ENCODE measurements at places on chromosomes 2 and 18. TPM values are rescaled to one million over a fixed set of nuclear protein-coding genes. Genes with fewer than 3 reads are reported as not detected.

GRCh38 chr2:111148925-111149324 lies 28.2 kb downstream of the BCL2L11 start:
- DNase-seq: no peak

DNA sequence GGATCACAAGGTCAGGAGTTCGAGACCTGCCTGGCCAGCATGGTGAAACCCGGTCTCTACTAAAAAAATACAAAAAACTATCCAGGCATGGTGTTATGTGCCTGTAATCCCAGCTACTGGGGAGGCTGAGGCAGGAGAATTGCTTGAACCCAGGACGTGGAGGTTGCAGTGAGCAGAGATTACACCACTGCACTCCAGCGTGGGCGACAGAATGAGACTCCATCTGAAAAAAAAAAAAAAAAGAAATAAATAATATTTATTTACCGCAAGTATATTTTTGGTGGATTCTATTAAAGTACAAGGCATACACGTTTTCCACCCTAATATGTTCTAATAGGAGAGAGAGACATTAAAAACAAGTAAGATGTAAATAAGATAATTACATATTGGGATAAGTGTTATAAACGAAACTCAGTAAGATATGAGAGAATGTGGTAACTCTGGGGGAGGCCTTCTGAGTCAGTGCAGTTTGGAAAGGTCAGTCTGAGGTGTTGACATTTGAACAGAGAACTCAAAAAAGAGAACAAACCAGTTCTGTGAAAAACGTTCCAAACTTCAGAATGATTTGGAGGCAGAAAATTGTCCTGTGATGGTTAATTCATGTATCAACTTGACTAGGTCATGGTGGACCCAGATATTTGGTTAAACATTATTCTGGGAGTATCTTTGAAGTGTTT lies 8.8 kb upstream of the POLI start:
- DNase-seq: no peak

DNA sequence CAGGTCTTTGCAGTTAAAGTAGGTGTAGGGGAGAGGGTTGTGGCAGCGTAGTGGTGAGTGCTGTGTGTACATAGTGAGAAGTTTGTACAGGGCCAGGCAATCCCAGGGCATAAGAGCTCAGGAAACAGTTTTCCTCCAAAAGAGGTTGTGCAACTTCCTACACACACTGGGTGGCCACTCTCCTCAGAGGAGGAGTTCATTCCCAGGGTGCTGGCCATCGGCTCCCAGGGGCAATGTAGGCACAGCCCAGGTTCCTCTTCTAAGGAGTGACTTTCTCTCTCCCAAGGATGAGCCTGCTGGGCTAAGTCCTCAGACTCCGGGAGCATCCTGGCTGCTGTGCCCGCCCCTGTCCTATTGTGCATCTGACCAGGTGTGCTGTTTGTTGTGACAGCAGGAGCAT lies 3.0 kb downstream of the ACOXL start:
- no peak for DNase-seq

- no peak for DNase-seq
Observed at GRCh38 chr2:24359129-24360049, 947 bp downstream of the ITSN2 start.

GRCh38 chr2:29786361-29786760 lies 135.0 kb downstream of the ALK start:
- DNase-seq: no peak

GRCh38 chr2:128753800-128754199 lies 435.1 kb upstream of the HS6ST1 start:
- no peak for DNase-seq

DNA sequence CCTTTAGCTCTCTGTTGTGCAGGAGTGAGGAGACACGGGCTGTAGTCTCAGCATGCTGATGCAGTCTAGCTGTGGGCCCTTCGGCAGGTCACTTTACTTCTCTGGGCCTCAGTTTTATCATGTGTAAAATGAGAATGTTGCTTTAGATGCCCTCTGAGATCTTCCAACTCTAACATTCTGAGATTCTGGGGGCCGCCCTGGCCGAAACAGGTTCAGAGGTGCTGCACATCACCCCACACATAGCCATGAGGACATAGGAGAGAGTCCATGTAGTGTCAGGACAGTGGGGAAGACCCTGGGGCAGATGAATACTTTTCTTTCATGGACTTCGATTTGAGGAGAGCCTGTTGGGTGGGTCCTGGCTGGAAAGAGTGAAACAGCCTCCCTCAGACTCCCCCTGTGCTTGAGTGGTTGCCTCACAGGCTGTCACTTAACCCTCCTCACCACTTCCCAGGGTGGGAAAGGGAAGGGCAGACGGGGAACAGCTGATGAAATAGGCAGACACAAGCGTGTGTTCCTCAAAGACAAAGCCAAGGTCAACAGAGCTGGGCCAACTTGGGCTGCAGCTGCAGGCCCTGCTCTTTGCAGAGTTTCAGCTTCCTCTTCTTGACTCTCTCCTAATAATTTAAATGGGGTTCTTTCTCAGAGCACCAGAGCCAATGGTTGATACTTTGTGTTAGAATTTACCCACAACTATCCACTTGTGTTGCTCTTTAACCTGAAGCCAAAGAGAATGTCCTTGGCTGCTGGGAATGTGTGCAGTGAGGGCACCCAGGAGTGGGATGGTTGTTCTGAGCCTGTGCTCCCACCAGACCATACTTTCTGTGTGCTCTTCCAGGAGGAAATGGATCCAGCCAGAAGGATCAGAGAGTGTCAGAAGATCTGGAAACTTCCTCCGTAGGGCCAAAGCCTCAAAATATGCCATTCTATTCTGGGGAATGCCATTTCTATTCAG lies 14.7 kb upstream of the MRPL33 start:
- DNase-seq: no peak

DNA sequence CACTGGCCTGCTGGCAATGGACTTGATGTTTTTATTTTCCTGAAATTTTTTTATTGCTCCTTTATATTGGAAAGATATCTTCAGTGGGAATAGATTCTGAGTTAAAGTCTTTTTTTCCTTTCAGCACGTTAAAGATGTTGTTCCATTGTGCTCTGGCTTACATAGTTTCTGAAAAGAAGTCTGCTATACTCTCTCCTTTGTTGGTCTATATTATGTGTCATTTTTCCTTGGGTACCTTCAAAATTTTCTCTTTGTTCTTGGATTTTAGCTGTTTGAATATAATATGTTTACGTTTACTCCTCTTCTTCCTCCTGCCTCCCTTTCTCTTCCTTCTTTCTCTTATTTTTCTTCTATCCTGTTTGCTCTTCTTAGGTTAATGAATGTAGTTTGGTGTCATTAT lies 105.5 kb downstream of the CAPN13 start:
- no peak for DNase-seq

DNA sequence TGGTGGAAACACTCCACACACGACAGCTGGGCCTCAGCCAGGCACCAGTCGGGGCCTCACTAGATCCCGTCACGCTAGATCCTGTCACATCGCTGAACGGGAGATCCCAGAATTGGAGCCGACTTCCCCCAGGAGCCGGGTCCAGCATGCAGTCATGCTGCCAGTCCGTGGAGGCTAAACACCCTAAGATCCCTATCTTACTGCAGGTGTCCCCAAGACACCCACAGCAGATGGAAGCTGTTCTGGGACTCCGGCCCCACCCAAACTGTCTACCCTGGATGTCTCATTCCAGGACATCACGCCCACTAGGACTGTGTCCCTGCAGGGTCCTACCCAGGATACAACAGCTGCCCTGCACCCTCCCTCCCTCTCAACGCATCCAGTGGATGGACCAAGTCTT lies 23.4 kb downstream of the ZNF516 start:
- DNase-seq: no peak

DNA sequence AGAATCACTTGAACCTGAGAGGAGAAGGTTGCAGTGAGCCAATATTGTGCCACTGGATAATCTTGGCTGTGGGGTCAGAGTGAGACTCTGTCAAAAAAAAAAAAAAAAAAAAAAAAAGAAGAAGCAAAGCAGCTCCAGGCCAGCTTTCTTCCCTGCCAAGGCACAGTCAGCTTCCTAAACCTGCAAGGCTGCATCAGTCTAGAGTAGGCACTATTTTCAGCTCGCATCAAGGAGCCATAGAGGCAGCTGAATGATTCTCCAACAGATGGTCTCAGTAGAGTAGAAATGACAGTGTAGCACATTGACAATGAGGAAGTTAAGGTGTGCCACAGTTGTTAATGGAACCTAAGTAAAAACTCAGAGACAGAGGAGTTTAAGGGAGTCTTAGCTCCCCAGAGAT lies 35.6 kb downstream of the BMP10 start:
- no peak for DNase-seq

- no peak for DNase-seq
Observed at GRCh38 chr2:53091183-53091582, 676.4 kb upstream of the CHAC2 start.

- DNase-seq: no peak
Observed at GRCh38 chr2:25165992-25166875, 2.1 kb downstream of the POMC start.

The GALNT5 gene
- total RNA-seq: 3.1 TPM

The PROKR1 gene
- not detected for total RNA-seq

The RTP5 gene
- total RNA-seq: not detected

Data from kidney epithelial cell (primary cell).